Activated T-helper 1 cell treated with Interleukin-2 at 50 U/mL for 16 hours (primary cell): ENCODE measurements at places on chromosomes 12 and 14.

- no peak for DNase-seq
These were observed 284.3 kb downstream of the RAD51B start for GRCh38 chr14:68103853-68104252.

DNA sequence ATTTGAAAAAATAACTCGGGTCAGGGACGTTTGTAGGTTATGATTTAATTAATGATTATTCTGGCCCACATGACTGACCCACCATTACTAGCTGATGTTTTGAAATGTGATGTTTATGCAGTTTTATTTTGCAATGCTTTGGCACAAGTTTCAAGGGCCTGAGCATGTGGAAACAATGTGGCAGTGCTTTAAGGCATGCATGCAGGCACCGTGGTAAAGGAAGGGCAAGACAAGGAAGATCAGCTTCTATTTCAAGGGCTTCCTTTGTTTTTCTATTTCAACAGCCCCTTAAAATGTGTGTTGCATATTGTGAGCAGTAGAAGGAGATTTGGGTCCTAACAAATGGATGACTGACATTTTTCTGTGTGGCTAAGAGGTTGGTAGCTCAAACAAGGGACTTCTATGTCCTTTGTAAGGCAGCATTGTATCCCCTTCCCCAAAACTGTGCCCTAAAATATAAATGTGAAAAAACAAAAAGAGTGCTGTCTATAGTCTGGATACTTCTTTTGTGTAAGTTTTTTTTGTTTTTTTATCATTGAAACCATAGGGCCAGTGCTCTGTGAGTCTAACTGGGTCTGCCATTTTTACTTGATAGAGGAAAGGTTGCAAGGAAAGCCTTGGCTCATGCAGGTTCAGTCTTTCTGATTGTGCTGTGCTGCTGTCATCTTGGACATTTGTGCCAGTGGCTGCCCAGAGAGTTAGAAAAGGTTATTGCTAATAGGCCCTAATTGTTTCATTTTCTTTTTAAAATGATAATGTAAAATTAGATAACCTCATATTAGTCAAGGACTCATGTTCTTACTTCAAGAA is 103.5 kb downstream of the FGD4 start:
- no peak for DNase-seq

DNA sequence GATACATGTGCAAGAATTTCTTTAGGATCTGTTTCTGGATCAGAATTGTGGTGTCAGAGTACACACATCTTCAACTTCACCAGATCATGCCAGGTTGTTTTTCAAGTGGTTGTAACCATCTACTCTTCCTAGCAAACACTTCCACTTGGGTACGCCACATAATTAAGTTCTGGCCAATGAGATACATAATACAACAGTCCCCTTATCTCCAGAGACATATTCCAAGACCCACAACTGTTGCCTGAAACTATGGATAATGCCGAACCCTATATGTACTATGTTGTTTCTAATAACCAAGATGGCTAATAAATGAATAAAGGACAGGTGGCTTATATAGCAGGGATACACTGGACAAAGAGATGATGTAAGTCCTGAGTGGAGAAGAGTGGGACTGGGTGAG is 2.5 kb upstream of the CHPT1 start:
- DNase-seq = no peak

GRCh38 chr12:50251619-50252252 is 31.6 kb downstream of the LIMA1 start:
- no peak for DNase-seq

DNA sequence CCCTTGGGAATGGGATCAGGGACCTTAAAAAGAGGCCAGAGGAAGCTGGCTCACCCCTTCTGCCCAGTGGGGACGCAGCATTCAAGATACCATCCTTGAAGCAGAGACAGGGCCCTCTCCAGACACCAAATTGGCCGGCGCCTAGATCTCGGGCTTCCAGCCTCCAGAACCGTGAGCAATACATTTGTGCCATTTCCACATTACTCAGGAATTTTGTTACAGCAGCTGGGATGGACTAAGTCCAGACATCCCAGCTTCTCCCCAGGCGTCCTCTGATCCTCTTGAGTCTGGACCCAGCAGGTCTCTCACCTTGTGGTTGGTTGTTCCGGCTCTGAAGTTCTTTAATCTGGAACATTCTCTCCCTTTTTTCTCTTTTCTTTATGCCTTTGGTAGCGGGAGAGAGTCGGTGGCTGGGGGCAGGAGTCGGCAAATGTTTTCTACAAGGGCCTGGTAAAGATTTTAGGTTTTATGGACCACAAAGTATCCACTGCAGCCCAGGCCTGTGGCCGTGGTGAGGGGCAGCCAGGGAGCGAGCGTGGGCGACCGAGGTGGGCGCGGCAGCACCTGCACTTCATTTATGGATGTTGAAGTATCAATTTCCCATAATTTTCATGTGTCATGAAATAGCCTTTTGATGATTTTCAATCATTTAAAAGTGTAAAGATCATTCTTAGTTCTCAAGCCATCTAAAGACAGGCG is 4.8 kb downstream of the CEP170B start:
- DNase-seq = no peak

DNA sequence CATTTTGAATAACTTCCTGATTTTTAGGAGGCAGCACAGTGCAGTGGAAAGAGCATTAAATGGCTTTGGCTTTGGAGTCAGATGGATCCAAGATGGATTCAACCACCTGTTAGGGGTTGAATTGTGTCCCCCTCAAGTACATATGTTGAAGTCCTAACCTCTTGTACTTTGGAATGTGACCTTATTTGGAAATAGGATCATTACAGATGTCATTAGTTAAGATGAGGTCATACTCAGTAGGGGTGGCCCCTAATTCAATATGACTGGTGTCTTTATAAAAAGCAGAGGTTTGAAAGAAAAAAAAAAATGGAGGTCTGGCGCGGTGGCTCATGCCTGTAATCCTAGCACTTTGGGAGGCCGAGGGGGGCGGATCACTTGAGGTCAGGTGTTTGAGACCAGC is 18.8 kb downstream of the ATP5MC2 start:
- DNase-seq = no peak

DNA sequence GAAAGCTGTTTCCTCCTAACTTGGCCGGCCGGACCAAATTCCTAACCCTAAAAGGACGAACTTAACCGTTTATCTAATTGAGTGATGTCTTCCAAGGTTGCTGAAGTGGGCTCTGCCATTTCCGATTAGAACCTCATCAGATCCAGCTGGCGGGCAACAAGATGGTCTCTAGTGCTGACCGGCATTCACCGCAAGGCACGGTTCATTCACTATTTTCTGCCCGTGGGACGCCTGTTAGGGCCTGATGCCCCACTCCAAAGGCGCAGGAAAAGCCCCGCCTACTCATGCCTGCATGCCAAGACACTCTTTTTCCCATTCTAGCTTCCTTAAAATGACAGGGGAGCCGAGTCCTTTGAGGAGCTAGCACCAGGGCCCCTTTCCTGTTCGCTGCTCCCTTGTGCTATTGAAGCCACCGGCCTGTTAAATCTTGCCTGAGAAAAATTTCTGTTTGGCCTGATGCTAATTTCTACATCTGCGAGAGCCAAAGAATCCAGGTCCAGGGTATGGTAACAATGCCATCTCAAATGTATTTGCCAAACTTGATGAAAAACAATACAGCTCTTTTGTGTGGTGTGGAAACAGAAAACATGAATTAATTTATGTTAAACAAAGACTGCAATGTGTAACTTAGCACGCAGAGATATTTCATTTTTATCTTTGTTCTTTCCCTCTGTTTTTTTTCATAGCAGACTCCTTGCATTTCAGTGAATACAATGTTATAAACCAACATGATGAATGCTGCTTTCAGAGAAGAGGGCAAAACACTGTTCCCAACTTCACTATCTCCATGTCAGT is 1071.2 kb upstream of the USP15 start:
- no peak for DNase-seq
